ENCODE measurements at places on chromosomes 5 and 9. TPM values are rescaled to one million over a fixed set of nuclear protein-coding genes. Genes with fewer than 3 reads are reported as not detected.
A peak's percentile ranks its signal among the peaks of the same experiment; 100 is the strongest.

DNA sequence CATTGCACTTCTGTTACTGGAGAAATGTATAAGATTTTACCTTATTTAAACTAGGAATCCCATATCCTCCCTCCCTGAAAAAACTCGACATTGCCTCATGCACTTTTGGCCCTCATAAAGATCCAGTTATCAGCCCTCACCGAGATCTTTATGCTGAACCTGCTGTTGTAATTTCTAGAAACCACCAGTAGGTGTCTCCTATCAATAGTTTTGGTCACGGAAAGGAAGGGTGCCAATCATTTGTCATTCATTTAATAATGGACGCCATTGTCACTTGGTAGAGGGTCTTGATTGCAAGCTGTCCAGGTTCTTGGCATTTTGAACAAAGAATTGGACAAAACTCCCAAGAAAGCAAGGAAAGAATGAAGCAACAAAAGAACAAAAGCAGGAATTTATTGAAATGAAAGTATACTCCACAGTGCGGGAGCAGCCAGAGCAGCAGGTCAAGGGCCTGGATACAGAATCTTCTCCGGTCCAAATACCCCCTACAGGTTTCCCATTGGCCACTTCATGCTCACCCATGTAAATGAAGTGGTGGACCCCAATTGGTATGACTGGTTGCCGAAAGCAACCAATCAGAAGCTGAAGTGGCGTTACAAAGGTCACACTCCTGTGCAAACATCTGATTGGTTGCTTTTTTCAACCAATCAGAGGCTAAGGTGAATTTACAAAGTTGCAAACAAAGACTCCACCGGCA, 524.3 kb downstream of the PSAT1 start:
- DNase-seq, result peak; percentile 44

GRCh38 chr5:97979740-97980139, 793.7 kb upstream of the RGMB start:
- no peak for DNase-seq

GRCh38 chr9:65458465-65458864, 173.5 kb upstream of the FOXD4L5 start:
- DNase-seq, result peak; percentile 28

Gene SPACA9
- 0.67 TPM for total RNA-seq

Gene SAP30L
- total RNA-seq, result 14.3 TPM

Gene DBH
- total RNA-seq, result not detected

DNA sequence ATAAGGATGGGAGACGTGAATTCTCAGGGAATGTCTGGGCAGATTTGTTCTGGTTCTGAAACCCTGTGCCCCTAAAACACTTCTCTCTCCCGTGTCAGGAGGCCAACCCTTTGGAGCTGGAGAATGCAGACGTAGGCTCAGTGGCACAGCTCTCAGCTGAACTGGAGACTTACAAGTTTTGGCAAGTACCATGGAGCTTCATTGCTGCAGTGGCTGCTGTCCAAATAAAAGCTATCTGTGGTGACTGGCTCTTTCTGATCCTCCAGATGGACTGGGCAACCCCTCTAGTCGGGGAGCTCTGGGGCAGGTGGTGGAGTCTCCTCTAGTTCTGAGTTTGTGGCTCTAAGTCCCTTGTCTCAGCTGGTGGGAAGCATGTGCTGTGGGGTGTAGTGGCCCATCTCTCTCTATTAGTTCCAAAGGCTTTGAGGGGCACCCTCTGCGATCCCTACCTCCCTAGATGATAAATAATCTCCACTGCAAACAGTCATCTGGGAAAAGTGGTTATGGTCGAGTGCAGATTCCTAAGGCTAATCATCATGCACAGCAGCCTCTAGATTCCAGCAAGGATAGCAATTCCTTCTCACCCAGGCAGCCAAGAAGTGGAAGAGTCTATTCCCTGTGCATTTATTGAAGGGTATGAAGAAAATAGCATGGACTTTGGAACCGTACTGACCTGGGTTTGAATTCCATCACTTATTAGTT, 204.2 kb upstream of the KLF4 start:
- DNase-seq, result no peak

GRCh38 chr5:150303660-150304386, 1.1 kb upstream of the ARSI start:
- peak; percentile 54 for DNase-seq
